Stomach (tissue), 19 donors: ENCODE measurements at places on chromosomes 5 and 9. TPM values are rescaled to one million over a fixed set of nuclear protein-coding genes. Genes with fewer than 3 reads are reported as not detected.
A peak's percentile ranks its signal among the peaks of the same experiment; 100 is the strongest.

Gene LIX1
- polyA plus RNA-seq: 0.23 TPM

Gene GGTA1
- 14.2 TPM for polyA plus RNA-seq

Gene GARNL3
- polyA plus RNA-seq: 5.7 TPM

Gene PCYOX1L
- polyA plus RNA-seq: 2.1 TPM

Gene EIF4E1B
- polyA plus RNA-seq: not detected

Gene ZNF483
- 0.06 TPM for polyA plus RNA-seq

Gene GMCL2
- not detected for polyA plus RNA-seq

Gene HINT2
- polyA plus RNA-seq: 98.1 TPM

DNA sequence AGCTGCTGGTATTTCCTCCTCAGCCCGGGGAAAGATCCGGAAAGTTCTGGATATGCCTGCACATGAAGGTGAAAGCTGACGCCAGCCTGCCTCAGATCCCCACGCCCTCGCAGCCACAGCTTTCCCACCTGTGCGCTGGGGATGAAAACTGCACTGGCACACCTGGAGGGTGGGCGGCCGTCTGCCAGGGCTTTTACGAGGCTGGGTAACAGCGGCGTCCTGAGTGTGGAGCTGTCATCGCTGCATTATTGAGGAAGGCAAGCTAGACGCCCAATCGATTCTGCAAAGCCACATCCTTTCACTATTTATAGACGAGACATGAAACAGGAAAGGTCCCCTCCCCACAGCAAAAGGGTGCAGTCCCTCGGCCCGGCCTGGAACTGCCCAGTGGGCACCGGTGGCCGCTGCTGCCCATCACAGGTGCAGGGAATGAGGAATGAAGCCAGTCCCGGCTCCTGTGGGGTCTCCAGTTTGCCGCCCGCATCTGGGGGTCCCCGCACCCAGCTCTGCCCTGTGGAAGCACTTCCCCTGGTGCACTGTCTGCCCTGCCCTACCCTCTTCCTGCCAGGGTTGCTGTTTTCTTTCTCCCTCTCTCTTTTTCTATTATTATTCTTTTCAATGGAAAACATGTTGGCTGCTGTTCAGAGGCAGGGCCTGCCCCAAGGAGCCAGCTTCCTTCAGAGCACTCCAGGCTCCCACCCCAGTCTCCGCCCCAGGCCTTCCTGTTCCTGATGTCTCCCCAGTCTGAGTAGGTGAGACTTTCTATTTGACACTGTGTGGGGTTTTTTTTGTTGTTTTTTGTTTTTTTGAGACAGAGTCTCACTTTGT is 7.0 kb downstream of the NOTCH1 start:
- H3K4me3 ChIP-seq: peak overlapping the region; percentile 4
- peak overlapping the region; percentile 25 for H3K27ac ChIP-seq
- DNase-seq: no peak
- peaks cover 3% of the 10 kb centered on the region for H3K36me3 ChIP-seq

GRCh38 chr9:90795084-90795483 is 6.5 kb upstream of the SYK start:
- H3K4me1 ChIP-seq: no peaks in the 10 kb centered on the region
- H3K27ac ChIP-seq: no peak overlapping the region
- H3K36me3 ChIP-seq: no peaks in the 10 kb centered on the region

DNA sequence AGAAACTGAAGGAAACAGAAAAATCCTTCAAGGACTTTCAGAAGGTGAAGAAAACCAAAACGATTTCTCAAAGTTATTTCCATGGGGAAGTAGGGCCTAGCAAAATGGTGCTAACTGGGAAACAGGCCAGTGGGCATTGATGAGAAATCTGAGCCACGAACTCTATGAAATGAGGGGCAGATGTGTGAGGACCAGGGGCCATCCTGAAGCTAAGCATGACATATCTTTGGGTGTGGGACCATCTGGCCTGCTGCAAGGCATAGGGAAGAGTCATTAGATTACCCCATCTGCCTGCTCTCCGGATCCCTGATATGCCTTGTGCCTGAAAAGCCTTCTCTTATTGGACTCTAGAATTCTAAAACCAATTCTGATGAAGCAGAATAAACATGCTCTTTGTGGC is 143.8 kb downstream of the PALM2AKAP2 start:
- no peak for DNase-seq
- no peak overlapping the region for H3K4me3 ChIP-seq
- H3K36me3 ChIP-seq: no peaks in the 10 kb centered on the region
- H3K27ac ChIP-seq: no peak overlapping the region
- H3K27me3 ChIP-seq: no peaks in the 10 kb centered on the region
- no peaks in the 10 kb centered on the region for H3K4me1 ChIP-seq

- no peaks in the 10 kb centered on the region for H3K4me1 ChIP-seq
- H3K27ac ChIP-seq: no peak overlapping the region
- no peaks in the 10 kb centered on the region for H3K36me3 ChIP-seq
- no peak for DNase-seq
- no peaks in the 10 kb centered on the region for H3K27me3 ChIP-seq
- H3K4me3 ChIP-seq: no peak overlapping the region
Observed at GRCh38 chr9:125784286-125785049, 37.3 kb downstream of the PBX3 start.

DNA sequence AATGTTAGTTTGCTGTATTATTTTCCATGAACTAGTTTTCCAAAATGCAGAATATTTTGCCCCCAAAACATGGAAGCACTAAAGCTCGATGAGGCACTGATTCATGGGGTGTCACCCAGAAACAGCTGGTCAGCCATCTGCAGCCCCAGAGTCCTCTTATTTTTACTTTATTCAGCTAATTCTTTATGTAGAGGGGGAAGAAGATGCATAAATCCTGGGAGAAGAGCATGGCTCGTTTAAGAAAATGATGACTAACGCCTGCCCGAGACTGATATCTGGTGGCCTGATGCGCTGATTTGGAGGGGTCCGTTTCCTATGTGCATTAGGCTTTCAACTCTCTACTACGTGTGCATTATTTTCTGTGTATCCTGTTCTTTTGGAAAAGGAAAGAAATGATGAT is 390.3 kb upstream of the MEF2C start:
- H3K27ac ChIP-seq: no peak overlapping the region
- H3K4me3 ChIP-seq: no peak overlapping the region
- no peaks in the 10 kb centered on the region for H3K36me3 ChIP-seq
- DNase-seq: no peak

- H3K27ac ChIP-seq: peak within 1 kb of the TSS; percentile 69
- no peaks in the 10 kb centered on the region for H3K27me3 ChIP-seq
- no peak for DNase-seq
- H3K4me3 ChIP-seq: no peak within 1 kb of the TSS
- H3K36me3 ChIP-seq: no peaks in the 10 kb centered on the region
Observed at GRCh38 chr9:92482329-92482728, at the start of gene ASPN. TSS of gene ASPN (minus strand) at chr9:92482506.

GRCh38 chr5:39561421-39561820 is 136.6 kb upstream of the DAB2 start:
- no peak overlapping the region for H3K27ac ChIP-seq
- no peaks in the 10 kb centered on the region for H3K4me1 ChIP-seq
- no peaks in the 10 kb centered on the region for H3K27me3 ChIP-seq
- no peak overlapping the region for H3K4me3 ChIP-seq

DNA sequence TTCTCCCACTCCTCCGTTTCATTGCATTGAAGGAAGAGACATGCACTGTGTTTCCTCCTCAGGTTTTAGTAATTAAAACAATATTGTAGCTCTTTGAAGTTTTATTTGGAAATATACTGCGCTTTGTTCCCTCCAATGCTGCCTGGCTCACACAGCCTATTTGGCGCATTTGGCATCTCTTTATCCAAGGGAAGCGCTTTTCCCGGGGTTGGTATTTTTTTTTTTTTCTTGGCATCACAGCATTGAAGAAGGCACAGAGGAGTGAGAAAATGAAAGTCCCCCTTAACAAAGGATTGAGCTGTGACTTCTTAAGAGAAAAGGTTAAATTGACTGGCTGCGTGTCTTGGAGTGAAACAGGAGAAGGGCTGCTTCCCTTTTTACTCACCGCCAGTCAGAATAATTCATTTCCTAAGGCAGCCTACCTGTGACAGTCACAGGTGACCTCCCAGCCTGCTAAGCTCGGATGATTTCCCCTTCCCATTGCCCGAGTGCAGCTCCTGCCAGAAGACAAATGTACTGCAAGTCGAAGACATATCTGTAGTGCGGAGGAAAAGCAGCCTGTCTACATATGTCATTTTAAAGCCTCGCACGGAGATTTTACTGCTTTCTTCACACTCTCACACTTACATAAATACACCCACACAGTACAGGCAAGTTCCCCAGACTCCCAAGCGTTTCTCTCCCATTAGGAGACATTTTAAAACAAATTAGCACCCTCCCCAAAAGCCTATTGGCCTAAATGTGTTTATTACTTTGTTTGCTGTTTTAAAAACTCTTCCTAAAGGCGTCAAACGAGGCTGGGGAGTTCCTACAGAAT is 665.5 kb upstream of the ZNF608 start:
- DNase-seq: no peak
- no peak overlapping the region for H3K4me3 ChIP-seq
- H3K36me3 ChIP-seq: no peaks in the 10 kb centered on the region
- H3K27me3 ChIP-seq: no peaks in the 10 kb centered on the region
- peak overlapping the region; percentile 88 for H3K27ac ChIP-seq

GRCh38 chr5:136032564-136032963 is 3.8 kb downstream of the TGFBI start:
- peaks cover 16% of the 10 kb centered on the region for H3K4me1 ChIP-seq
- H3K4me3 ChIP-seq: no peak overlapping the region
- no peak for DNase-seq
- no peaks in the 10 kb centered on the region for H3K27me3 ChIP-seq

- H3K27me3 ChIP-seq: no peaks in the 10 kb centered on the region
- no peak overlapping the region for H3K4me3 ChIP-seq
- H3K27ac ChIP-seq: no peak overlapping the region
- peak; percentile 5 for DNase-seq
- no peaks in the 10 kb centered on the region for H3K4me1 ChIP-seq
- H3K36me3 ChIP-seq: no peaks in the 10 kb centered on the region
Observed at GRCh38 chr5:29005386-29005785, 1967.0 kb upstream of the CDH9 start.

DNA sequence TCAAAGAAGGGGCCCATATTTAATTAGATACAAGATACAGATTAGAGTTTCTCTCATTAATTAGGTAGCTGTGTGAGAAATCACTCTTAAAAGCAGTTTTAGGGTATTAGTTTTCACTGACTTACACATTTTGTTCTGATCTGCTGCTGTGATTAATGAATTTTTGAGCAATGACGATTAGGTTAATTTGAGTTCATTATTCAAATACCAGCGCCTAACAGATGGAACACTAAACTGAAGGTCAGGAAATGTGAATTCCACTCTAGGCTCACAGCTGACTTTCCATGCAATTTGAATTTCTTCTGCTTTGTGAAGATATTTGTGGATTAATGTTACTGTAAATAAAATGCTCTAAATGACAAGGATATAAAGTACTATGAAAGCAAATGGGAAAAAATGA is 380.6 kb downstream of the ADGRV1 start:
- H3K4me1 ChIP-seq: peaks cover 10% of the 10 kb centered on the region
- H3K4me3 ChIP-seq: no peak overlapping the region
- no peaks in the 10 kb centered on the region for H3K27me3 ChIP-seq

DNA sequence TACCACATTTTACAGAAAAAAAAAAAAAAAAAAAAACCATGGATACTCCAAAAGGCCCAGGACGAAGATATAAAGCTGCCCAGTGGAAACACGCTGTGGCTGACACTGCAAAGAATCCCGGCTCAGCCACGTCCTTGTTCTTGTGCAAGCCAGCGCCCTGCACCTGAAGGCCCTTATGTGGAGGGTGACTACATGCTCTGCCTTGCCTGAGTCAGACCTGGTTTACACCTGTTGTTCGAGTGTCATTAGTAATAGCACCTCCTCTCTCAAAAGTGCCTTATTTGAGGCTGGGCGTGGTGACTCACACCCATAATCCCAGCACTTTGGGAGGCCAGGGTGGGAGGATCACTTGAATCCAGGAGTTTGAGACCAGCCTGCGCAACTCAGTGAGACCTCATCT is 54.3 kb upstream of the ZSWIM6 start:
- H3K36me3 ChIP-seq: no peaks in the 10 kb centered on the region
- H3K27ac ChIP-seq: peak overlapping the region; percentile 44
- no peak overlapping the region for H3K4me3 ChIP-seq
- H3K27me3 ChIP-seq: no peaks in the 10 kb centered on the region
- no peak for DNase-seq
- peaks cover 49% of the 10 kb centered on the region for H3K4me1 ChIP-seq

DNA sequence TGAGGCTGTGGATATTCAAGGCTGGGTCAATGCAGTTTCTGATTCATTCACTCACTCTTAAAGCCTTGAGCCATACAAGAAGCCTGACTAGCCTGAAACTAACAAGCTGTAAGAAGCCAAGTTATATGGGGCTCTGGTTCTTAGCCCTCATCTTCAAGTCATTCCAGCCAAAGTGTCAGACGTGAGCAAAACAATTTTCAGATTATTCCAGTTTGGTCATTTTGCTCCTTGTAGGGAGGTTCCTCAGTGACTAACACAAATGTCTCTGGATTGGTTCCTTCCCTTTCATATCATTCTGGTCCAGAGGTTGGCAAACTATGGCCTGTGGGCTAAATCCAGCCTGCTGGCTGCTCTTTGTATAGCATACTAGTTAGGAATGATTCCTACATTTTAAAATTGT is 12.5 kb upstream of the SHOC1 start:
- peak overlapping the region; percentile 65 for H3K27ac ChIP-seq
- no peaks in the 10 kb centered on the region for H3K36me3 ChIP-seq
- H3K4me1 ChIP-seq: peaks cover 23% of the 10 kb centered on the region

GRCh38 chr5:124582561-124582840 is 163.9 kb downstream of the ZNF608 start:
- peaks cover 24% of the 10 kb centered on the region for H3K4me1 ChIP-seq
- no peak for DNase-seq
- no peak overlapping the region for H3K27ac ChIP-seq
- H3K4me3 ChIP-seq: no peak overlapping the region
- H3K36me3 ChIP-seq: no peaks in the 10 kb centered on the region
- H3K27me3 ChIP-seq: no peaks in the 10 kb centered on the region

GRCh38 chr5:127074466-127074865 is 1.2 kb upstream of the C5orf63 start:
- DNase-seq: no peak
- no peak overlapping the region for H3K27ac ChIP-seq
- peaks cover 8% of the 10 kb centered on the region for H3K4me1 ChIP-seq
- H3K36me3 ChIP-seq: no peaks in the 10 kb centered on the region

- peak overlapping the region; percentile 43 for H3K27ac ChIP-seq
- H3K4me1 ChIP-seq: peaks cover 48% of the 10 kb centered on the region
- H3K27me3 ChIP-seq: no peaks in the 10 kb centered on the region
- no peaks in the 10 kb centered on the region for H3K36me3 ChIP-seq
Observed at GRCh38 chr5:135141303-135142268, 107.6 kb upstream of the PITX1 start.

GRCh38 chr9:6680797-6681146 is 35.2 kb upstream of the GLDC start:
- peak overlapping the region; percentile 99 for H3K27ac ChIP-seq
- peak overlapping the region; percentile 52 for H3K4me3 ChIP-seq
- peaks cover 20% of the 10 kb centered on the region for H3K4me1 ChIP-seq
- H3K36me3 ChIP-seq: no peaks in the 10 kb centered on the region
- no peaks in the 10 kb centered on the region for H3K27me3 ChIP-seq

GRCh38 chr5:89064736-89065135 is 181.8 kb upstream of the MEF2C start:
- H3K4me1 ChIP-seq: no peaks in the 10 kb centered on the region
- DNase-seq: no peak
- no peaks in the 10 kb centered on the region for H3K36me3 ChIP-seq
- no peaks in the 10 kb centered on the region for H3K27me3 ChIP-seq
- H3K27ac ChIP-seq: no peak overlapping the region
- no peak overlapping the region for H3K4me3 ChIP-seq

- DNase-seq: peak; percentile 38
- H3K27ac ChIP-seq: no peak overlapping the region
- no peaks in the 10 kb centered on the region for H3K27me3 ChIP-seq
- H3K4me1 ChIP-seq: no peaks in the 10 kb centered on the region
Observed at GRCh38 chr5:3428334-3428733, 167.3 kb upstream of the IRX1 start.
